Activated CD8-positive, alpha-beta memory T cell treated with anti-CD3 and anti-CD28 coated beads, Interleukin-2, amount 10 ng/mL, durations not matched to agents 7 days and 5 days (primary cell): ENCODE measurements at places on chromosomes 16 and 17. TPM values are rescaled to one million over a fixed set of nuclear protein-coding genes. Genes with fewer than 3 reads are reported as not detected.

- H3K27me3 ChIP-seq: no peaks in the 10 kb centered on the region
- no peaks in the 10 kb centered on the region for H3K36me3 ChIP-seq
- peak; percentile 52 for DNase-seq
- H3K27ac ChIP-seq: no peak overlapping the region
- H3K4me3 ChIP-seq: peak overlapping the region; percentile 79
These were observed 429 bp downstream of the KIF1C start for GRCh38 chr17:4998027-4998731.

Gene TNP2
- total RNA-seq: not detected

GRCh38 chr16:83128041-83128440 lies 501.3 kb downstream of the CDH13 start:
- no peak overlapping the region for H3K4me3 ChIP-seq

DNA sequence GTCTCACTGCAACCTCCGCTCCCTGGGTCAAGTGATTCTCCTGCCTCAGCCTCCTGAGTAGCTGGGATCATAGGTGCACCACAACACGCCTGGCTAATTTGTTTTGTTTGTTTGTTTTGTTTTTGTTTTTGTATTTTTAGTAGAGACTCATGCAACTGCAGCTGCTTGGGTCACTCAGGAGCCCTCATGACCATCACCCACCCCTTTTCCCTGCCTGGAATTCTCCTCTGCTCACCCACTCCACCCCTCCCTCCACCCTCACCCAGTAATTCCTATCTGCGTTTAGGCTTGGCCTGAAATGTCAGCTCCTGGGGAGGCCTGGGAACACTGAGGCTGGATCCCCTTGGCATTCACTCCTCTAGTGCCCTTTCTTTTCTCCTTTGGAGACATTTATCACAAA lies 25.5 kb downstream of the TMEM92 start:
- peaks cover 3% of the 10 kb centered on the region for H3K27me3 ChIP-seq
- no peaks in the 10 kb centered on the region for H3K36me3 ChIP-seq
- no peak overlapping the region for H3K4me3 ChIP-seq
- DNase-seq: no peak
- no peak overlapping the region for H3K27ac ChIP-seq
- peaks cover 10% of the 10 kb centered on the region for H3K4me1 ChIP-seq

DNA sequence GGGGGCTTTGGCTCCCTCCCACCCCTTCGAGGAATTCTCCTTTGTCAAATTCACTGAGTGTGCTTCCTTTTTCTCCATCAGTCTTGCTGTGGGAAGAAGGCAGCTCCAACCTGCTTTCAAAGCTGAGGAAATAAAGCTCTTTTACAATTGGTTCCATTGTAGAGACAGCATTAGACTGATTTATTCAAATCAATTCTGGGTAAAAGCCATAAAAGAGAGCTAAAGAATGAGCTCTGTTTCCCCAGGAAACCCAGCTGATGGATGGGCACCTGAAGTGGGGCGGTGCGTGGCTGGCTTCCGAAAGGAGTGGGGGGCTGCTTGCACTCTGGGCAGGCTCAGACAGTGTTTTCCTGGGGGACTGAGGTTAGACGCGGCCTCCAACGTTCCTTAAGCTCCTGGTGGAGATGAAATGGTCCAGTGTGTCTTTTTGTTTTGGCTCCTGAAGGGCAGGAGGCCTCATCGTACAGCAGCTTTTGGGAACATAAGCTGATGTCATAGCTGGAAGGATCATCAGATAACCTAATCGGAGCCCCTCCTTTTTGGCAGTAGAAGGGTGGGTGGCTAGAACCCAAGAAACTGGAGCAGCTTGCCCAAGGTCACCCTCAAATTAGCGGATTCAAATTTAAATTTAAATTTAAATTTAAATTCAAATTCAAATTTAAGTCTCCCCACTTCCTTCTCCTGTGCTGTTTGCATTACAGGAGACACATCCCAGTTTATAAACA lies 128.5 kb upstream of the EEF2KMT start:
- no peak overlapping the region for H3K27ac ChIP-seq
- DNase-seq: no peak
- no peaks in the 10 kb centered on the region for H3K36me3 ChIP-seq
- no peak overlapping the region for H3K4me3 ChIP-seq

GRCh38 chr16:11642765-11643116 lies 25.5 kb upstream of the SNN start:
- no peak overlapping the region for H3K4me3 ChIP-seq
- no peak for DNase-seq
- H3K4me1 ChIP-seq: peaks cover 2% of the 10 kb centered on the region
- no peak overlapping the region for H3K27ac ChIP-seq
- peaks cover 4% of the 10 kb centered on the region for H3K27me3 ChIP-seq
- no peaks in the 10 kb centered on the region for H3K36me3 ChIP-seq

- peaks cover 3% of the 10 kb centered on the region for H3K36me3 ChIP-seq
- H3K4me3 ChIP-seq: peak overlapping the region; percentile 80
- peaks cover 2% of the 10 kb centered on the region for H3K27me3 ChIP-seq
- peaks cover 20% of the 10 kb centered on the region for H3K4me1 ChIP-seq
These were observed 215.5 kb downstream of the MRTFB start for GRCh38 chr16:14286368-14287230.

- H3K36me3 ChIP-seq: no peaks in the 10 kb centered on the region
- DNase-seq: no peak
- H3K27me3 ChIP-seq: no peaks in the 10 kb centered on the region
- no peak overlapping the region for H3K4me3 ChIP-seq
- H3K4me1 ChIP-seq: no peaks in the 10 kb centered on the region
These were observed 172.4 kb downstream of the STX8 start for GRCh38 chr17:9403257-9403656.

DNA sequence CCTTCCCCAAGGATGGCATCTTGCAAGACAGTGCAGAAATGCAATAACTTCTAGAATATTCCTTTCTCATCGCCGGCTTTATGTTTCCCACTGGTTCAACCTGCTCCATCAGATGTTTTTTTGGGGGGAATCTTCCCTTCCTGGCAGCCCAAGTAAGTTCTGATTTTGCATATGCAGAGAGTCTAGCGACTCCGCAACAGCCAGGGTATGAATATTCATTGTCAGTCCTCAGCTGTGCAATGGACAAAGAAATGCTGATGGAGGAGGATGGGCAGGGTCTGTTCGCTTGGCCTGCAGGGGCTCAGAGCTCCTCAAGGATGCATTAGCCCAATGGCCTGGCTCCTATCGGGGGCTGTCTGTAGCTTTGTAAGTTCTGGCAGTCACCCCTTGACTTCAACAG lies 358.8 kb upstream of the CCL2 start:
- no peak for DNase-seq
- no peak overlapping the region for H3K4me3 ChIP-seq
- H3K36me3 ChIP-seq: no peaks in the 10 kb centered on the region

- no peak overlapping the region for H3K4me3 ChIP-seq
- H3K4me1 ChIP-seq: peaks cover 4% of the 10 kb centered on the region
- peak; percentile 41 for DNase-seq
- no peaks in the 10 kb centered on the region for H3K27me3 ChIP-seq
These were observed 138.7 kb downstream of the GAS7 start for GRCh38 chr17:10059684-10060211.

DNA sequence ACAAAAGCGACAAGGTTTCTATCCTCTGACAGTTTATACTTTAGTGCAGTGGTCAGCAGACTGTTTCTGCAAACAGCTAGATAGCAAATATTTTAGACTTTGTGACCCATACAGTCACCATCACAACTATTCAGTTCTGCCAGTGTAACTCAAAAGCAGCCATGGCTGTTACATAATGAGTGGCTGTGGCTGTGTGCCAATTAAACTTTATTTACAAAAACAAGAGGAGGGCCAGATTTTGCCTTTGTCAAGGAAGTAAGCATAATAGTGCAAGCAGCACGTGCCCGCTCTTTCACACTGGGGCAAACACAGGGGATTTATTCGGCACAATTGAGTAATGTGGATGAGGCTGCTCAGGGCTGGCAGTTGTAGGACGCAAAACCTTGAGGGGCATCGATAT lies 551.5 kb downstream of the MAF start:
- peaks cover 1% of the 10 kb centered on the region for H3K36me3 ChIP-seq
- no peaks in the 10 kb centered on the region for H3K27me3 ChIP-seq
- no peak for DNase-seq
- H3K4me1 ChIP-seq: peaks cover 4% of the 10 kb centered on the region
- no peak overlapping the region for H3K4me3 ChIP-seq

GRCh38 chr17:29140051-29140621 lies 40.1 kb downstream of the MYO18A start:
- peak overlapping the region; percentile 97 for H3K4me3 ChIP-seq
- H3K27me3 ChIP-seq: no peaks in the 10 kb centered on the region
- H3K4me1 ChIP-seq: peaks cover 75% of the 10 kb centered on the region
- peak; percentile 98 for DNase-seq

DNA sequence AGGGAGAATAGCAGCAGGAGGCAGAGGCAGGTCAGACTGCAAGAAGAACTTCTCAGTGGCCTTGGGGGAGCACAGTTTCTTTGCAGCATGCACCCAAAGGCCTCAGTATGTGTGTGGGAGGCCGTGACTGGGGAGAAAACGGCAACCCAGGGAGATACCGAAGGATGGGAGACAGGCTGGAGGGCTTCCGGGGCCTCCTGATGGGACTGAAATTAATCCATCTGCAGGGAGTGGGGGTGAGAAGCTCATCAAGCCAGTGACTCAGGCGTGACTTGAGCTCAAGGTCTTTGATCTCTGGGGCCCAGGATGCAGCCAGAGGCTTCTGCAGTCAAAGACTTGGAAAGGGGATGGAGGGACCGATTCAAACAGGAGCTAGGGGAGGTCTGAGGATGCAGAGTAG lies 5.1 kb upstream of the C17orf113 start:
- H3K27me3 ChIP-seq: peaks cover 40% of the 10 kb centered on the region
- H3K4me3 ChIP-seq: no peak overlapping the region
- no peaks in the 10 kb centered on the region for H3K36me3 ChIP-seq
- H3K4me1 ChIP-seq: peaks cover 2% of the 10 kb centered on the region
- no peak overlapping the region for H3K27ac ChIP-seq

DNA sequence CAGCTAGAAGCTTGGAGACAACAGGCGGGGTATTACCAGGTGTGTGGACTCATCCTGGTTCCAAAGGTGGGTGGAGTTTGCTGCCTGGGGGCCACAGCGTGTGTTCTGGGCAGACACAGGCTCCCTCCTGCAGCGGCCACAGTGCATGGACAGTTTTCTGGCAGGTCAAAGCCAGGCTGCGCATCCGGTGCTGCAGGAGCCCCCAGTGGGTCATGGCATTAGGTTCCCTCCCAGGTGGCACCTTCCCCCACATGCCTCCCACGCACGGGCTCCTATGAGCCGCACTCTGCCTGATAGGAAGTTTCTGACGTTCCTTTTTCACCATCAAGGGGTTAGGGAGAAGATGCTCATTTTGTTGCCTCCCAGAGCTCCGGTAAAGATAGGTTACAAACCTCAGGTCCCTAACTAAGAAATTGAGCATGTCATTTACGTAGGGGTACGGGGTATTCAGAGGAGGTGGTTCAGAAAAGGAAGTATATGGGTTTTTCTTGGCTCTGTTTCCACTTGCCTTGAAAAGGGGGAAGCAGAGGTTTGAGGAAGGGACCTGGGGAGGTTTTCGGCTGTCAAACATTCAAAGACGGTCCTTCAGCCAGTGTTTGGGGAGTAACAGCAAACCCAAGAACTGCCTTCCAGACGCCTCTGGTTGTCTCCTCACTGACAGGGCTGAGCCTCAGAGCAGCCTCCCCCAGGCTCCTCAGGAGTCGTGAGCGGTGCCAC lies 32.7 kb upstream of the NAT9 start:
- DNase-seq: no peak
- H3K36me3 ChIP-seq: peaks cover 2% of the 10 kb centered on the region
- no peaks in the 10 kb centered on the region for H3K27me3 ChIP-seq
- H3K4me1 ChIP-seq: no peaks in the 10 kb centered on the region

- H3K27ac ChIP-seq: no peak overlapping the region
- DNase-seq: no peak
- H3K4me3 ChIP-seq: no peak overlapping the region
- H3K4me1 ChIP-seq: peaks cover 29% of the 10 kb centered on the region
- H3K27me3 ChIP-seq: no peaks in the 10 kb centered on the region
These were observed 62.5 kb downstream of the FTO start for GRCh38 chr16:53766304-53767016.

Gene OR1E2
- not detected for total RNA-seq
